ENCODE measurements at places on chromosomes 11 and 22. TPM values are rescaled to one million over a fixed set of nuclear protein-coding genes. Genes with fewer than 3 reads are reported as not detected.

Gene RASGRP2
- 18.8 TPM for total RNA-seq

- H3K27ac ChIP-seq, result no peak overlapping the region
- no peaks in the 10 kb centered on the region for H3K27me3 ChIP-seq
- no peaks in the 10 kb centered on the region for H3K36me3 ChIP-seq
These were observed 35.9 kb upstream of the MUC15 start for GRCh38 chr11:26607725-26608506.

Gene SLC22A9
- not detected for total RNA-seq

Gene SLC43A3
- total RNA-seq, result 159 TPM

GRCh38 chr11:877565-877964 is 33.0 kb downstream of the CHID1 start:
- DNase-seq, result peak; percentile 36
- no peaks in the 10 kb centered on the region for H3K36me3 ChIP-seq

All from activated T-cell treated with anti-CD3 and anti-CD28 coated beads, Interleukin-2, amount 50 U/mL, for 72 hours (primary cell).